ENCODE measurements at places on chromosomes 4 and X.

DNA sequence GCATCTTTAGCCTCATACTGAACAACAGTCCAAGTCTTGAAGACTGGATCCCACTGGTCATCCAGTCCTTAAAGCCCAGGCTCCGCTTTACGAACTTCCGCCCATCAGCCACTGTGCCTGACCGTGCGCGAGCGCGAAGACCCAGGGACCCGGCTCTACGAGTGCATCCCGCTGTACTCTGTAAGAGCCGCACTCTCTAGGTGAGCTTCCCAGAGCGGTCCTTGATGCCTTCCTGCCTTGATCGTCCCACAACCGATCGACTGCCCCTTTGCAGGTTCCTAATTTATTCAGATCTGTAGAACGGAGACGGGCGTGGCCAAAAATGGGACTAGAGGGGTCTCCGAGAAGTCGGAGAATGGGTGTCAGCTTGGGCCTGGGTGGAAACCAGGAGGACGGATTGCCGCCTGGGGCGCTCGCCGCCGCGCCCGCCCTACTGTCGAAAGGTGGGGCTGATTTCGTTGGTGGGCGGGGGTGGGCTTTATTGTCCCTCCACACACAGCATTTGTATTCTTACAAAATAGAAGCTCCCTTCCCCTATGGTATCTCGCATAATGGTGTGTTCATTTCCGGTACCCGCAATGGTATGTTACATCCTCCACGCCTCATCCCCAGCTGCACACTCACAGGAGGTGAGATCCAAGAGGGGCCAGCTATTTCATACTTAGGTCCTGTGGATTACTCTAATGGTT, 42.3 kb upstream of the FAM156A start:
- no peak for DNase-seq

DNA sequence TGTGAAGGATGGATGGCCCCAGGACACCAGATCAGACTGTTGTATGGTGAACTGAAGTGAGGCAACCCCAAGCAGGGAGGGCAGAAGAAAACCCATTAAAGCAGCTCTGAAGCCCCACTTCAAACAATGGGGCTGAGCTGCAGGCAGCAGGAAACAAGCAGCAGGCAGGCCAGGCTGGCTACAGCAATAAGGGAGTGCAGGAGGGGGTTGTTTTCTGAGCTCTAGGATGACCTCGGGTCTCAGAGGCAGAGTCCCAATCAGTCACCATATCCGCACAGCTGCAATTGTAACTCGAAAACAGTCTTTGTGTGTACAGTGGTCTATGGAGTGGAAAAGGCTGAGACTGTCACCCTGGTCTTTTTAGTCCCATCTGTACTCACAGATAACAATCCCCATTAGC, 90.4 kb downstream of the COL4A6 start:
- DNase-seq: no peak

GRCh38 chr4:39365360-39365759, 802 bp downstream of the RFC1 start:
- no peak for DNase-seq

DNA sequence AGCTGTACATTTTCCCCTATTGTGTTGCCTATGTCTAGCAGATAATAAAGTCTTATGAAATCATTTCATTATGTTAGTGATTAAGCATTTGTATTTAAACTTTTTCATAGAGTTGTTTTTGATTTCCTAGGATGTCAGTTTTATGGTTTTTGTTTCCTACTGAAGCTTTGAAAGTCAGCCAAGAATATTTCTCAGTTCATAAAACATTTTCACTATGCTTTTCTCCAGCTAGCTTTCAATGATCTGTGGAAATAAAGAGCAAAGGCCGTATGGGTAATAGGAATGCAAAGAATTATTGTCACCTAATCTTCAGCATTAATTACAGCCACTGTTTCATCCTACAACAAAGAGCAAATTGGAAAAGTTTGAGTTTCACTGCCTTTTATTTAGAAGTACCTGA, 145.7 kb upstream of the NUDT6 start:
- no peak for DNase-seq

DNA sequence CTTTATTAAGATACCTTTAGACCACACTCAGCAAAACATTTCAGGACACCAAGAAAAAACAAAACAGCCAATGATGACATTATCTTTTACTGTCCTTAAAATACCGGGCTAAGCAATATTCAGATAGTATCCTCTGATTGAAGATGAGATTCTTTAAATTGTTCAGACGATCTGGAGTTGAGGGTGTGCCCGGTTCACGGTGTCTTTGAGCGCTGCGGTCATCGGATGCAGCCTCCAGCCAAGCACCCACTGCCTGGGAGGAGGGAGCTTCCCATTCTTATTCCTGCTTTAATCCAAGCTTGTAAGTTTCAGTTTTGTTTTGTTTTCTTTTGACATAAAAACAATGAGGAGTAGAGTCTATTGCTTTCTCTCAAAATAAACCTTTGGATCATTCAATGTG, 14.1 kb downstream of the FAM149A start:
- no peak for DNase-seq

- DNase-seq: no peak
These were observed 543.5 kb downstream of the PDHA2 start for GRCh38 chr4:96383349-96383748.

DNA sequence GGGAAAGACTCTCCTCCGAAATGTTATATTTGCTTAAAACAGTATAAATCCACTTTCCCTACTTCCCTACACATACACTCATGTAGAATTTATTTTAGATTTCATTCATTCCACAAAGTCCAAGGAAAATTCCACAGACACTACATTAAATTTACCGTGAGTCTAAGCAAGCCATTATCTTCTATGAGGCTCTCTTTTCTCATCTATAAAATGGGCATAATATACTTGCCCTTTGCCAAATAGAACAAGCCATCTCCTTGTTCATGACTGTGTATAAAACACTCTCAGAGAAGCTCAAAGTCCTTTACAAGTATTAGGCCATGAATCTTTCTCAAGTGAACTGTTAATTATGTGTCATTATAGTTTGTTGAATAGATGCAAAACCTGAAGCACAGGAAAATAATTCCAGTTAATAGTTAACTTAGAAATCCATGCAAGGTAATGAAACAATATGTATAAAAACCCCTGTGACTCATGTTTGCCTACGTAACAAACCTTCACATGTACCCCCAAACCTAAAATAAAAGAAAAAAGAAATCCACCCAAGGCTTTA, 10.7 kb downstream of the TEC start:
- DNase-seq: no peak

DNA sequence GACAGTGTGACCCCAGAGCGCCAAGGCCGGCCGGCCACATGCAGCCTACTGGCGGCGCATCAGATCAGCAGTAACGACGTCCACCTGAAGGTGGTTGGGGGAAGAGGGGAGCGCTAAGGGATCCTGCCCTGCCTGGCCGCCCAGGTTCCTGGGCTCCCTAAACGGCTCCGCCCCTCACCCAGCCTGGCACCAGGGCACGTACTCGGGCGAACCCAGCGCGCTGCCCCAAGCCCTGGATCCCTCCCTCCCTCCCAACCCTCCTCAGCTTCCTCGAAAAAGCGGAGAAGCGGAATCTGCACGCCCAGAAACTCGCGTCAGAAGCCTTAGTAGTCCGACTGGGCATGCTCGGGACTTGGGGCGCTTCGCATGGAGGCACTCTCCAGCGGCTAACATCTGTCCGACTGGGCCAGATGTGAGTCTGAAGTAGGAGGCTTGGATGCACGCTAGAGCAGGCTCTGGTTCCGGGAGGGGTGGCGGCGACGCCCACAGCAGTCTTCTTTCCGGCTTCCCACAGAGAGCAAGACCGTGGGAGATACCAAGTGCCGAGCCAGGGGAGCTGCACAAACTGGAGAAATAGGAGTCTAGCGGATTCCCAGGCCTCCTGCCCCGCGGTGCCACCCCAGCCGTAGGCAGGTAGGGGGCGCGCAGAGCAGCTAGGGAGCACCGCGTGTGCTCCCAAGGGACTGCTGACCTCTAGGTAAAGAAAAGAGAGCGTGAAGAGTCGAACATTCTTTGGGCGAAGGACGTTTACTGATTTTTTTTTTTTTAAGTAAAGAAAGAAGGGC, 114.3 kb upstream of the TEX13C start:
- no peak for DNase-seq

- DNase-seq: no peak
These were observed at the start of gene TLL1 for GRCh38 chr4:165872461-165873297. Gene TLL1, plus strand, starts transcription at chr4:165873237. Its CDS starts 668 bp downstream, at chr4:165873905.

GRCh38 chr4:8913121-8913857, 41.6 kb upstream of the HMX1 start:
- no peak for DNase-seq

GRCh38 chr4:107035819-107036583, at the start of gene DKK2:
Gene DKK2, minus strand, starts transcription at chr4:107036313. Its CDS starts 722 bp downstream, at chr4:107035591.
- DNase-seq: no peak

DNA sequence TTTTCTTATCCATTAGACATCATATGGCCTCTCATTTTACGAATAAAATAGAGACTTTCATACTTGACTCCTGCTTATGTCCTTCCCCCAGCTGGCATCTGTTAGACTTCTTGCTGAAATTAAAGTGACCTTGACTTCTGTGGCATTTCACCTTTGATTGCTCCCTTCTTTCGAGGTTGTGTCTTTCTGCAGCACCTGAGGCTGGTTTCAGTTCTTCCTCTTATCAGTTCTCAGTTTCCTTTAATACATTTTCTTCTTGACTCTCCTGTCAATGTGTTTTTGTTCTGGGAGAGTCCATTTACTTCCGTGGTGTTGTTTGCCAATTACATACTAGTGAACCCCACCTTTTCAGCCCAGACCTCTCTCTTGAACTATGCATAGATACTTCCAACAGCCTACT, 81.6 kb downstream of the RBPJ start:
- DNase-seq: no peak

GRCh38 chr4:107999932-108000539, 10.3 kb downstream of the HADH start:
- DNase-seq: no peak

GRCh38 chr4:143773998-143774895, 73.8 kb upstream of the FREM3 start:
- peak; percentile 33 for DNase-seq

DNA sequence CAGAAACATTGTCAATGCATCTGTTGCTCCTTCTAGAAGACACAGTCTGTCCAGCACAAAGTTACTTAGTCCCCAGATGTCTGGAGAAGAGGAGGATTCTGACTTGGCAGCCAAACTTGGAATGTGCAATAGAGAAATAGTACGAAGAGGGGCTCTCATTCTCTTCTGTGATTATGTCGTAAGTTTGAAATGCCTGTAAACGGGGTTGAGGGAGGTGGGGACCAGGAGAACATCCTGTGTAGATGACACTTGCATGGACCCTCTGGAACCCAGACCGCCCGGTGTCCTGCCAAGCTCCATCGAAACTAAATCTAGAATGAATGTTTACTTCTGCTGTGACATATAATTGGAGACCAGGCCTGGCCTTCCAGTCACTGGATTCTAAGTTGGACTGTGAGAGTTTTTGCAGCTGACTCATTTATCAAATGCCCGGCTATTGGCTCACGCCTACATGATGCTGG, 45.0 kb upstream of the MSANTD1 start:
- no peak for DNase-seq

- DNase-seq: no peak
These were observed 39.3 kb upstream of the PRPS2 start for GRCh38 chrX:12751887-12752286.

- DNase-seq: no peak
These were observed 72.6 kb downstream of the GPR82 start for GRCh38 chrX:41796577-41796976.

DNA sequence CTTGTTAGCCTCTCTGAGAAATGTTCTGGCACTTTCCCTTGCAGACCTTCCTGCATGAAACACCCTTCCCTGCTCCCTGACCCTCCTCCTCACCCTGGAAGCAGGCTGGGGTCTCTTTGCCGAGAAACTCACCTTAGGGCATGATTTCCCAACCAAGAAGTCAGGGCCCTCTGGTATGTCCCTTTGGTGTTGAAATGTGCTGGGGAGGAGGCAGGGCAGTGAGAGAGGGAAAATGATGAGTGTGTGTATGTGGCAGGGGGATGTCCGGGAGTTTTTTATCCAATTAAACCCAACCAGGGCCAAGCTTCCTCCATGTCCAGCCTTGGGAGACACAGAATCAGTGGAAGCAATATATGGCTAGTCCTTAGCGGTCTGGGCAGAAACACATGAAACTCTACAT, 5.1 kb downstream of the ELF4 start:
- no peak for DNase-seq

DNA sequence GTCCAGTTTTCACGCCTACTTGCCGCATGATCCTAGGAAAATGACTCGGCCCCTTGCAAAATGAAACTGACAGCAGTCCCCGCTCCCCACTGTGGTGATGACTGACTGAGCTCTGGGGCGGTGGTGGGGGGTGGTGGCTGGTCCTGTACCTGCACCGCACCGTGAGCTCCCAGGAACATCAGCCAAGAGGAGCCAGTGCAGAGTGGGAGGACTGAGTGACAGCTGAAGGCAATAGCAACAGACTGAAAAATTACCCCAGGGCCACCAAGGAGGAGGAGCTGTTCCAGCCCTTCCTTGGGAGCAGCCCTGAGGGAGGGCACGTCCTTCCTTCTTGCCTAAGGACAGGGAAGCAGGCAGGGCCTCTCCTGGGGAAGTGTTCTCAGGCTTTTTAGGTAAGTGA, 2.4 kb upstream of the C4orf50 start:
- no peak for DNase-seq

DNA sequence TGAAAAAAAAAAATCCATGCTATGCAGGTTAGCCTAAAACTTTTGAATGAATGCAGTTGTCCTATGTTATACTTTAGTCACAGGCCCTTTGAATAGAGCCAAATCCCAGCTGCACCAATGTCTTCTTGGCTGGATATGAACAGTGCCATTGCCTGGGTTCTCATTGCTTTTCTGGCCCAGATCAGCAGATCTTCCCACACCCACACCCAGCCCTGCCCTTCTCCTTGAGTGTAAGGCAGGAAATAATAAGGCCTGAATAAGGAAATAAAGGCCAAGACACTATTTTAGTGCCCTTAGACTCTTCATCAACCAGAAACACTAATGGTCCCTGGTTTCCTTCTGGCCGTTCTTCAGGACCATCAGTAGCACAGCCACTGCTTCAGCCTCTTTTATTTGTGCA, 66.6 kb downstream of the USP38 start:
- no peak for DNase-seq
